H7 (cell line): ENCODE measurements at places on chromosomes 2 and 18. TPM values are rescaled to one million over a fixed set of nuclear protein-coding genes. Genes with fewer than 3 reads are reported as not detected.

GRCh38 chr2:169361706-169362117, 622 bp downstream of the LRP2 start:
- peak; percentile 77 for DNase-seq

The PROKR1 gene
- 2.8 and 3.7 TPM in 2 replicates for total RNA-seq

- no peak for DNase-seq
Measured at GRCh38 chr18:57705832-57706595, 84.4 kb upstream of the NARS1 start.

- no peak for DNase-seq
Measured at GRCh38 chr2:215966951-215967350, 46.4 kb downstream of the MREG start.

The IMP4 gene
- total RNA-seq, result 84.8 and 91.6 TPM in 2 replicates

The HRH4 gene
- not detected in 2 replicates for total RNA-seq

The CAPN13 gene
- 0.55 and 2.3 TPM in 2 replicates for total RNA-seq

- DNase-seq, result no peak
Measured at GRCh38 chr2:239990966-239991365, 34.2 kb downstream of the NDUFA10 start.

The HMSD gene
- 0.15 and 0.17 TPM in 2 replicates for total RNA-seq

DNA sequence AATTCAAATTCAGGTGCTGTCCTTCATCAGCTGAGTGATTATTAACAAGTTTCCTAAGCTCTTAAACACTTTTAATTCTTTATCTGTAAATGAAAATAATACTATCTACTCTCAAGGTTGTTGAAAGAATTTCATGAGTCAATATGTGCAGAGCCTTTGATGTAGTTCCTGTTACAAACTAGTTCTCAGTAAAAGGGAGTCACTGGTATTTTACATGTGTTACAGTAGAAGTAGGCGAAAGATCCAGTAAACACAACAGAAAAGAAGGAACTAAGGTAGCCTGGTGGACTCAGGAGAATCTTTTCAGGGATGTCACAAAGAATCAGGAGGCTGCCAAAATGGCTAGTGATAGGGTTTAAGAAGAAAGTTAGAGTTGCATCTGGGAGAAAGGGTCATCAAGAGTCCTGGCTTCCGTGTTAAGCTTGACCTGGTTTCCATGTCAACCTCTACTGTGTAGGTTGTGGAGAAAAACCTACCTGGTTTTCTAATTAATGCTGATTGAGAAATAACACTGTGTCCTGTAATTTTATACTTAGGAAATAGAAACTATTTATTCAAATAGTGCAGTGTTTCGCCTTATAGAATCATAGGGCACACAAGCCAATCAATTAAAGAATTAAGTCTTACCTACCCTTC, 58.3 kb upstream of the TRIB2 start:
- DNase-seq, result no peak

DNA sequence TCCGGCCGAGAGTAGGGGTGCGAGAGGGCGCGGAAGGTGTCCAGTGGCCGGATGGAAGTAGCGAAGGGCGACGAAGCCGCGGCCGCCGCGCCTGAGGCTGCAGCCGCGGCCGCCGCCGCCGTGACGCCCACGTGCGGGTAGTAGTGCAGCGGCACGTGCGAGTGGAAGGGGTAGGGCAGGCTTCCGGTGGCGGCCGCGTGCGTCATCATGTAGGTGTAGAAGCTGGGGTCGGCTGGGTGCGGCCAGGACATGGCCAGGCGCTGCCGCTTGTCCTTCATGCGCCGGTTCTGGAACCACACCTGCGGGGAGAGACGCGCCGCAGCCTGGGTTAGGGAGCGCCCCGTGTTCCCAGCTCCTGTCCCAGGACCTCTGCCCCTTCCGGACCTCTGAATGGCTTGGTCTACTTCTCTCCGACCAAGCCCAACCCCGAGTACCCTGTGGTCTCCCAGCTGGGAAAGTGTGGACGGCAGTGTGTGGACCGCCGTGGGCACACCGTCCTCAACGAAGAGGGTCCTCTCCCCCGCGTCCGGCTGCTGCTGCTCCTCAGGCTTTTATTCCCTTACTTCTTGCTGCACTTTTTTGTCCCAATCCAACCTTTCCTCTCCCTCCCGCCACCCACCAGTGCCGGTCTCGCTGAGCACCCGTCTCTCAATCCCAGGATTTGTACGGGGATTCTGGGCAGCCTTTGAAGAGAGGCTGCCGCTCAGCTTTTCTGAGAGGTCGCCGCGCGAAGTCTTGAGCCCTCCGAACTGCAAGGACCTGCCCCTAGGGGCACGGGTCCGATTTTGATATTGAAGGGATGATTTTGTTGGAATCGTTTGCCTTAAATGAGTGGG, 3.0 kb downstream of the EVX2 start:
- peak; percentile 72 for DNase-seq

DNA sequence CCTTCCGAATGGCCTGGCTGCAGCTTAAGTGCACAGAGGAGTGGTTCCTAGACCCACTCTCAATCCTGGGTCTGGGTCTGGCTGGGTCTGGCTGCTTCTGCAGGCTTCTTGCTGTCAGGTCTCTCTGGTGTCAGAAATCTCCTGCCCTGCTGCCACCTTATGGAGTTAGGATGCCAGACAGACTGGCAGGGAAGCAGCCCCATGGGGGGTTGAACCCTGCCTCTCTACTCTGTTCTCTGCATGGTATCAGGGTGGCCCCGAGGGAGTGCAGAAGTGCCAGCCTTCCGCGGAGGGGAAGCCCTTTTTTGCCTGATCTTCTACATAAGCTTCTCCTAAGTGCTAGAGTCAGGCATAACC, 89.4 kb downstream of the ZCCHC2 start:
- DNase-seq, result no peak

DNA sequence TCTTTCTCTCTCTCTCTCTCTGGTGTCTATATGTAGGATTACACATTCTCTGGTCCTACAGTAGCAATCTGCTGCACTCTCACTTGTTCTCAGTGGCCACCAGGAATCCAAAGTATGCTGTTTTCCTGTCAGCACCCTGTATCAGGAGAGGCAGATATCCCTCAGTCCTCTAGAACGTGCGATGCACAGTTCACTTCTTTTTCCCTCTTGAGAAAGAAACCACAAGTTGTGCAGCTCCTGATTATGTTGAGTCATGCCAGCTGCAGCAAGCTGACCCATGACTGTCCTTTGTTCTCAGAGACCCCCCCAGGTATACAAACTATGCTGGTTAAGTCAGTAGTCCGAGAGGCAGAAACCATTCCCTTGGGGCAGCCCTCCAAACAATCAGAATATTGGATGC, 54.6 kb downstream of the LANCL1 start:
- DNase-seq, result no peak

GRCh38 chr2:32699151-32699550, 71.3 kb downstream of the TTC27 start:
- DNase-seq, result peak; percentile 51

The DLGAP1 gene
- total RNA-seq, result 10.1 and 21.7 TPM in 2 replicates

DNA sequence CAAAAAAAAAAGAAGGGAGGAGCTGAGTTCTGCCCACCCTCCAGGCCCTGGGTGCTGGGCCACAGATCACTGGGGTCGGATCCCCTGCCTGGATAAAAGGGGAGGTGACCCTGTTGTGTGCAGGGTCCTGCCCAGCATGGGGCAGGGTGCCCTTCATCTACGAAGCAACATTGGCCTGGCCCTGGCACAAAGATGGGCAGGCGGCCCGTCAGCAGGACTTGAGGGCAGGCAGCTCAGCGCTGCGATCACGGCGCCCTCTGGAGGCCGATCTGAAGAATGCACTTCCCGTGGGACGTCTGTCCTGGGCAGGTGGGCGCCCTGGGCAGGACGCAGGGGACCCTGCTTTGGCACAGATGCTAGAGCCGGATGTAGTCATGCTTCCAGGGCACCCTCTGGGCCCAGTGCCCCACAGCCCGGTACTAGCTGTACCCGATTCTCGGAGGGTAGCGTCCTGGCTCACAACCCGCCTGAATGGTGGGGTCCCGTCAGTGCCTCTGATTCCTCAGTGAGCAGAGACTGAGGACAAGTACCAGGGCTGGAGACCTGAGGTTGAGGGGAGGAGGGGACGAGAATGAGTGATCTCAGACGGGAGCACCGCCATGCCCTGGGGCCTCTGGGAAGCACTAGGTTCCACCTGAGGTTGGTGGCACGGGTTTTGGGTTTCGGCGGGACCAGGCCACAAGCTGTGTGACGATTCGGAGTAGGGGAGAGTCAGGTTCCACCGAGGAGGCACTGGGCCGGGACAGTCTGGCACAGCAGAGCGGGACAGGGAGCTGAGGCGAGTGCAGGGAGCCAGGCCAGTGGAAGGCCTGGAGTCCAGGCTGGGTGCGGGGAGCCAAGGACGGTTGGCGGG, 18.0 kb downstream of the ARID5A start:
- DNase-seq, result peak; percentile 94

GRCh38 chr2:120924924-120925323, 189.3 kb downstream of the GLI2 start:
- no peak for DNase-seq

The PAX8 gene
- not detected in 2 replicates for total RNA-seq

The ALLC gene
- not detected in 2 replicates for total RNA-seq

GRCh38 chr2:147863835-147864234, 19.0 kb downstream of the ACVR2A start:
- no peak for DNase-seq

The ERLEC1 gene
- 31.0 and 44.0 TPM in 2 replicates for total RNA-seq

The WNT10A gene
- total RNA-seq, result 0.33 TPM in 1 of 2 replicates, not detected in the other

The SIX3 gene
- total RNA-seq, result 1.7 and 3.0 TPM in 2 replicates

The ABCG5 gene
- not detected in 2 replicates for total RNA-seq

DNA sequence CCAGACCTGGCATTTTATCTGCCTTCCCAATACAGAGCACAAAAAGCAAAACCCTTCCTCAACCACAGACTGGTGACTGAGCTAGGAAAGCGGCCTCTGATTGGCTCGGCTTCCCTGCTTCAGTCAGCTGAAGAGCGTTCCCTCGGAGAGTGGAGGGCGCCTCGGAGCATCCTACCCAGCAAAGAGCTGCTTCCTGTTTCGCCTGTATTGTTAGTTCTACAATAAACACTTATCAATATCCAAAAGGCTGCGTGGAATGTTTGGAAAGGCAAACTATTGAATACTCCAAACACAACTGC, 125.0 kb downstream of the CACNB4 start:
- DNase-seq, result peak; percentile 67

GRCh38 chr2:121001641-121002040, 266.0 kb downstream of the GLI2 start:
- DNase-seq, result no peak

The INO80C gene
- total RNA-seq, result 12.9 and 18.0 TPM in 2 replicates
